ENCODE measurements at places on chromosomes 5 and 9. TPM values are rescaled to one million over a fixed set of nuclear protein-coding genes. Genes with fewer than 3 reads are reported as not detected.

DNA sequence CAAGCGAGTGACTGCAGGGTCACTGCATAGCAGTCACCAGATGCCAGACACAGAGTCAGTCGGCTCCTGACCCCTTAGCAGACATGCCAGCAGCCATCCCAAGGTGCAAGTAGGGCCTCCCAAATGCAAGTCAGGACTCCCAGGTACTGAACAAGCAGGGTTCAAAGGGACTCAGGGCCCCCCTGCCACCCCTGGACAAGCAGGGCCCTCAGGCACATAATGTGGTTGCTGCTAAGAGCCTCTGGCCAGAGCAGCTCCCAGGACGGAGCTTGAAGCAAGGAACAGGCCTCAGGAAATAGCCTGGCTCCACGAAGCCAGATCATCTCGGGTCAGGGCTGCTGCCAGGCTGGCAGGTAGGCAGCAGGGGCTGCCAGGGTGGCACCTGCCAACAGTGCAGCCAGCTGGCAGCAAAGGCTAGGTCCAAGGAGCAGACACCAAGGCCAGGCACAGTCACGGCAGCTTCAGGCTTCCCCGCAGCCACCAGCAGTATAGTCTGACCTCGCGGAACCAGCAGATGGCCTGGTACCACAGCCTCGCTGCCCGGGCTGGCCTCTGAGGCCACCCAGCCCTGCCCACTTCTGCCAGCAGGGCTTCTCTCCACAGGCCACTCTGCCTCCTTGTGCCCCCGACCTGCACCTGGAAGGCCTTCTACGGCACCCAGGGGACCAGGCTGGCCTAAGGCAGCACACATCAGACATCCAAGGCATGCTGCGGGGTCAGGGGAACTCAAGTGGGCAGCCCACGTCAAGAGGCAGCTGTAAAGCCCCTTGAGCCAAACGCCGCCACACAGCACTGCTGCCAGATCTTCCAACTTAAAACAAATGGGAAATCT is 7.4 kb downstream of the EEIG1 start:
- H3K36me3 ChIP-seq: peaks cover 34% of the 10 kb centered on the region
- no peaks in the 10 kb centered on the region for H3K27me3 ChIP-seq
- H3K4me3 ChIP-seq: peak overlapping the region; percentile 97
- peak overlapping the region; percentile 96 for H3K27ac ChIP-seq

DNAH5 gene
- not detected for total RNA-seq

- no peak overlapping the region for H3K4me3 ChIP-seq
- H3K27ac ChIP-seq: peak overlapping the region; percentile 61
- H3K27me3 ChIP-seq: no peaks in the 10 kb centered on the region
- peaks cover 32% of the 10 kb centered on the region for H3K4me1 ChIP-seq
- peaks cover 42% of the 10 kb centered on the region for H3K36me3 ChIP-seq
Measured at GRCh38 chr9:92711844-92712243, 41.9 kb upstream of the IPPK start.

DNA sequence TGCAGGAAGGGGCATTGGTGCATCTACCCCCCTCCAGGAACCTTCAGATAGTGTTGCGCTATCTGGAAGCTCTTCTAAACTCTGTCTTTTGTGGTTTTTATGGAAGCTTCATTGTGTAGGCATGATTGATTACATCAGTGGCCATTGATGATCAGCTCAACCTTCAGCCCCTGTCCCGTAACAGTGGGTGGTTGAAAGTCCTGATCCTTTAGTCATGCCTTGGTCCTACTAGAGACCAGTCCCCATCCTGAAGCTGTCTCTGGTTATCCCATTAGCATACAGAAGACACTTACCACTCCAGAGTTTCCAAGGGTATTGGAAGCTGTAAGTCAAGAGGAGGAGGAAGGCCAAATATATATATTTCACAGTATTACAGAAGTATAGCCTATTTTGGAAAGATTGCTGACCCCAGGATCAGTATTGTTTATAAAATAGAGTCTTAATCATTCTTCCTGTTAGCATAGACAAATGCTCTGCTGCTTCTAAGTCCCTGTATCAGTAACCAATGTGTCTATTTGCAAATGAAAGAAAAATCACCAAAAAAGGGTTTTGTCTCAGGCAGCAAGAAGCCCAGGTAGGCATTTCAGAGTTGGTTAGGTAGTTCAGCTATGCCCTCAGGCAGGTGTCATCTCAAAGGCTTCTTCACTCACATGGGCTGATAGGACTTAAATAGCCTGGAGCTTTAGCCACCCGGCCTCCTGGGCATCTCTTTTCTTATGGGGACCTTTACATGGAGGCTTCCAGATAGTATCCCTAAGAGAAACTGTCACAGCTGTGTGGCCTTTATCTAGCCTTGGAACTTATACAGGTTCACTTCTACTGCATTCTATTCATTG is 41.6 kb downstream of the SPIN1 start:
- H3K27ac ChIP-seq: peak overlapping the region; percentile 20
- no peaks in the 10 kb centered on the region for H3K27me3 ChIP-seq
- peaks cover 19% of the 10 kb centered on the region for H3K36me3 ChIP-seq
- no peak for DNase-seq
- H3K4me3 ChIP-seq: no peak overlapping the region

DOK3 gene
- total RNA-seq: 4.2 TPM

AIF1L gene
- 1.4 TPM for total RNA-seq

Measured in activated CD4-positive, alpha-beta T cell treated with anti-CD3 and anti-CD28 coated beads for 36 hours (primary cell).